Effector CD4-positive, alpha-beta T cell (primary cell): ENCODE measurements at places on chromosomes 7 and 10.

DNA sequence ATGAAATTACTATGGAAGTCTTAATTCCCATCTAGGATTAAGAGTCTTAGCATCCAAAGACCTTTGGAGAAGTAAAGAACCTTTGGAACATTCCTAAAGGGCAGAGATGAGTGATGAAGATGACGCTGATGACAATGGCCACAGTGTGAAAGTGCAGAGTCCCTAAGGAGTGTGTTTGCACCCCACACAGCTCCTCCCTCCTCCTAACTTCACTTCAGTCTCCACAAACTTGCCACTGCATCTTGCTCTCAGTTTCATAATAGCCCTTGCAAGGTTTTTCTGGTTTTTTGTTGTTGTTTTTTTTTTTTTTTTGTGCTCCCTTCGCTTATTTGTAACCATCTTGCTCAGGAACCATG is 117.5 kb upstream of the ANLN start:
- DNase-seq: no peak

- DNase-seq: no peak
Observed at GRCh38 chr7:104327938-104328295, 486 bp upstream of the LHFPL3 start.

- no peak for DNase-seq
Observed at GRCh38 chr7:108234971-108235450, 104.8 kb upstream of the LAMB4 start.

GRCh38 chr7:94509887-94510581 is 425 bp downstream of the CASD1 start:
- DNase-seq: peak; percentile 53

- no peak for DNase-seq
Observed at GRCh38 chr7:44158096-44158872, 17.2 kb upstream of the MYL7 start.

DNA sequence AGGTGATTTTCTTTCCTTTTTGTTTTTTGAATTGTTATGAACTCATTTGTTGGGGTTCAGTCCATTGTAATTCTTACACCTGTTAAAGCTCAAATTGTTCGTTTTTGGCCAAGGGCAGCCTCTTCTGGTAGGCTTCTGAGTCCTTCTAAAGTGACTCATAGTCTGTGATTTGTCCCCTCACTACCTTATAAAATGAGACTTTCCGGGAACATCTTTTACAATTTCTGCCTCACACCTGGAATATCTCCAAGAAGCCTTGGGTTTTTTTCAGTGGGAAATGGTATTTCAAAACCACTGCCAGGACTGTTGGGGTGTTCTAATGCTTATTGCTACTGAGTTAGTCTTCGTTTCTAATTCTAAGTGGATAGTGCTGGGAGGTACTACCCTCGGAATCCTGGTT is 56.7 kb downstream of the BMPR1A start:
- no peak for DNase-seq

- DNase-seq: no peak
Observed at GRCh38 chr10:69069090-69070042, 18.5 kb upstream of the SRGN start.

- no peak for DNase-seq
Observed at GRCh38 chr10:73971636-73972354, 26.1 kb upstream of the VCL start.

- no peak for DNase-seq
Observed at GRCh38 chr7:20362574-20363253, 32.0 kb downstream of the ITGB8 start.

GRCh38 chr10:106175760-106176377 is 988.6 kb downstream of the SORCS1 start:
- DNase-seq: no peak

- DNase-seq: no peak
Observed at GRCh38 chr10:89600041-89600440, 45.0 kb downstream of the PANK1 start.
